ENCODE measurements at places on chromosomes 4 and X.

DNA sequence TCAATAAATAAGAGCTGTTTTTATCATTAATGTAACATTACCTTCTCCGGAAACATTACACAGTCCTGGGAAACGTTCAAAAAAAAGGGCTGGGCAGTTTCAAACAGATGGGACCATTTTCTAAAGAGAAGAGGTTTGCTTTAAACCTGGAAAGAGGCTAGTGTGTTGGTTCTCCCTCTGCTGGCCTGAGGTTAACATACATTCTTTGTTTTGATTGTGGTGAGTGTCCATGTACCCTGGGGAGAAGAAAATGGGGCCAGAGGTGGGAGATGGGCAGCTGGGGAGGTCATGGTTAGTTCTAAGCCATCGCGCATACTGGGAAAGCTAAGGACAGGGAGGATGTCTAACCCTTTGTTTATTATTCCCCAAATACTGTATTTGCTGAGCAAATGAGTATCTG, 194.7 kb downstream of the CPEB2 start:
- DNase-seq, result no peak

DNA sequence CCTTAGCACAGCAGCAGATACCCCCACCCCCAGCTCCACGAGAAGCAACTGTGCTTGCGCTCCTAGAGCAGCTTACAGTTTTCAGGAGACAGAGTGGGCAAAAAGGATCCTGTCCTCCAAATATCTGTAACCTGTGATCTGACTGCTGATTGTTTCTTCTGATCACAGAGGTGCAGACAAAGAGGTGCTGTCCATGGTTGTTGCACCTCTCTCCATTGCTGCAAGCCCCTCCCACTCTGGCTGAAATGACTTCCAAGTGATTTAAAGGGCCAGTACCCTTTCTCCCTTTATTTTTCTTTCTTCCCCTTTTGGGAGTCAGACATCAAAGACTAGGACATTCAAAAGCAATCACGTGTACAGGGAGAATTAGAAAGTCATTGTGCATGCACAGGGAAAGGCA, 205.3 kb upstream of the GEMIN8 start:
- DNase-seq, result no peak

- no peak for DNase-seq
Observed at GRCh38 chr4:4270529-4270928, 19.4 kb downstream of the LYAR start.

DNA sequence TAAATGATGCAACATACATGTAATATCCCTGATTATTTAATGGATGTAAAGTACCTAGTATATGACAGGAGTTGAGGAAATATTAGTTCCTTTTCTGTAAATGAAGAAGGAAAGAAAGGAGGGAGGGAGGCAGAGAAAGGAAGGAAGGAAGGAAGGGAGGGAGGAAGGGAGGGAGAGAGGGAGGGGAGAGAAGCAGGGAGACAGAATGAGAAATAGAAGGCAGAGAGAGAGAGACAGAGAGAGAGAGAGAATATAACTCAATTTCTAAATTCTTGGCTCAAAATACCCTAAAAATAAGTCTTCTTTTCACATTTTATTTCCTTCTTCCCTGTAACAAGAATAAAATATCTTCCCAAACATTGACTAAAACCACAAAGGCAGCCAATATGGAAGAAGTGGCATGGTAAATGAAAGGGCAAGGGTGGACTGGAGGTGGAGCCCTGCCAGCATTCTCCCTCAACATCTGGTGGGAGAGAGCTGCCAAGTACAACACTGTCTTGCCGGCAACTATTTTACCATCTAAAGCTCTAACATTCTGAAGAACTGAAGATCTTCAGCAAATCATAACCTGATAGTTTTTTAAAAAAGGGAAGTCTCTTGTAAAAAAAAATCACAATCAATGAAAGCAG, 245.1 kb downstream of the PPP3CA start:
- peak; percentile 52 for DNase-seq

- no peak for DNase-seq
Observed at GRCh38 chr4:42703813-42704212, 46.9 kb upstream of the ATP8A1 start.

GRCh38 chr4:173404296-173404865, 5.5 kb upstream of the SCRG1 start:
- no peak for DNase-seq

- DNase-seq, result no peak
Observed at GRCh38 chr4:52904421-52904820, 42.3 kb downstream of the RASL11B start.

- DNase-seq, result no peak
Observed at GRCh38 chr4:36502350-36502749, 220.9 kb downstream of the DTHD1 start.

DNA sequence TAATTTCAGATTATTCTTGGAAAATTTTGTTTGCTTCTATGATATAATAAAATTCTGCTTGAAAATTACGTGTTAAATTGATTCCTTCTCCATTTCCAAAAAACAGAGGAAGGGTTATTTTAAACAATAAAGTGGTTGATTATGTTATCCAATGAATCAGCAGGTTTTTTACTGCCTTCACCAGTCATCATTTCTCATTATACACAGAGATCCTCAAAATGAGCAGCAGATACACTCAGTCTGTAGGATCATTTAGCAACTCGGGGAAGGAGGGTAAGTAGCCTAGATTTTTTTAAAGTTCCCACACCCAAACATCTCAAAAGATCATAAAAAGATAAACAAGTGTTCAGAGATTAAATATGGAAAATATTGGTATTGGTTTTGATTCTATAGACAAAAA, 6.8 kb upstream of the TMEM144 start:
- no peak for DNase-seq

Data from psoas muscle (tissue), 8 donors.